ENCODE measurements at places on chromosomes 11 and 22.

GRCh38 chr22:22025320-22026156 lies 43.0 kb upstream of the TOP3B start:
- no peak for DNase-seq

DNA sequence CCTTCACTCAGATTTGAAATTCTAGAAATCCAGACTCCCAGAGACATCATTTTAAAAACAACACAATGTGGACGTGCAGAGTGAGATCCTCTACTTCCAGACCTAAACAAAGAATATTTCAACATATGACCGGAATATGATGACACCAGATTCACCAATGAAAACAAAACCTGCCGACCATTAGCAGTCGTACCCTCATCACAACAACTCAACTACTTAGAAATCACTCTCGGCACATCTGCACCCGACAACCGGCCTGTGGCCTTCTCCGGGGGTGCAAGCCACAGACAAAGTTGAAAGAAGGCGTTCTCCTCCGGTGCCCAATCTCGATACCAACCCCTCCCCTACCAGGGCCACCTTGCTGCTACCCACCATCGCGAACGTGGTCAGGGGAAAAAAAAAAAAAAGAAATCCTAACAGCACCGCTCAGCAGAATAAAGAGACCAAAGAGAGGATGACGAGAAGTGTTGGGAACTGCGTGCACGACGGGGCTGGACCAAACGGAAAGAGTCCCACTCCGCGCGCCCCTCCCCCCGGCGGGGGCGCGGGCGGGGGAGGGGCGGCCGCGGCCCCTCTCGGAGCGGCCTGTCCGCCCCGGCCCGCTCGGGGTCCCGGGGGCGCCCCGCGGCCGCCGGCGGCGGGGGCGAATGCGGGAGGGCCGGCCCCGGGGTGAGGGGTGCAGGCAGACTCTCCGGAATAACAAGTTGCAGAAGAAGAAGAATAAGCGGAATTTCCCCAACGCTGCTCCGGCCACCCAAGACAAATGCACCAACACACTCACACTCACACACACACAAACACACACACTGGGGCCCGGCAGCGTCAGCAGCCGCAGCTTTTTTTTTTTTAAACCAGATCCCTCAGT lies 1.7 kb downstream of the PHF21A start:
- peak; percentile 69 for DNase-seq

DNA sequence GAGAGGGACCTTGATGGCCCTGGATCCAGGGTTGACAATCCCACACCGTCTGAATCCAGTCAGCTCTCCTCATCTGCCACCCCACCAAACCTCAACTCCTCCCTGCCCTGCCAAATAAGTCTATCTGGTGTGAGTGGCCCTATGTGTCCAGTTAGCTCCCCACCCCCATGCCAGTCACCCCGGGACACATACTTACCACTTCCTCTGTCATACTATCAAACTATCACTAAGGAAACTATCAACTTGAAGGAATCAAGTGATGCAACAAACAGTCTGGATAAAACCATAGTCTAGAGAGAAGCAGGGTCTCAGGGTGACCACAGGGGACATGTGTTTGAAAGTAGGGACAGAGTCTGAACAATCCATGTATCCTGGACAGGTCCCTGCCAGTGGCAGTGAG lies 13.2 kb upstream of the CSF2RB start:
- DNase-seq, result no peak

DNA sequence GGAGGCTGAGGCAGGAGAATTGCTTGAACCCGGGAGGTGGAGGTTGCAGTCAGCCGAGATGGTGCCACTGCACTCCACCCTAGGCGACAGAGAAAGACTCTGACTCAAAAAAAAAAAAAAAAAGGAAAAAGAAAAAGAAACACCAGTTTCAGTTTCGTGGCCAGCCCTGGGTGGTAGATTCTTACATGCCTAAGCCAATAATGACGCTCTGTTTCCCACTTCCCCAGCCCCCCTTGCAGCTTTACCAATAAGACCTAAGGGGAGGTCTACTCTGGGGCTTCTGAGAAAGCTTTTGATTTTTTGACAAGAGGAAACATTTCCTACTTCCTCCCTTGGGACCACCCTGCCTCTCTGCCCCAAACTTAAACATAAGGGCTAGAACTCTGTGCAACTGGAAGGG lies 30.0 kb upstream of the PTPRJ start:
- DNase-seq, result no peak

- DNase-seq, result no peak
These were observed 457.3 kb downstream of the TBC1D22A start for GRCh38 chr22:47219789-47220188.

DNA sequence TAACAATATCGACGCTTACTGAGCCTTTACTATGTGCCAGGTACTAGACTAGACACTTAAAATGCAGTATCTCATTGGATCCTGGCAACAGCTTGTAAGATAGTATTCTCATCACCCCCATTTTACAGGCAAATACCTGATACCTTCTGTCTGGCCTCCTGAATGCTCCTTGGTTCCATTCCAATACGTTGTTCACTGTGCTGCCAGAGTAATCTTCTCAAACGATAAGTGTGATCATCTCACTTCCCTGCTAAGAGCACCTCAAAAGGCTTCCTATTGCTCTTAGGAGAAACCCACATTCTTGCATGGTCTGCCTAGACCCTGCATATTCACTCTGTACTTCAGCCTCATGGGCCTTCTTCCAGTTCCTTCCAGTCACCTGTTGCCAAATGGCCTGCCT lies 1.3 kb upstream of the NRIP3 start:
- peak; percentile 57 for DNase-seq

DNA sequence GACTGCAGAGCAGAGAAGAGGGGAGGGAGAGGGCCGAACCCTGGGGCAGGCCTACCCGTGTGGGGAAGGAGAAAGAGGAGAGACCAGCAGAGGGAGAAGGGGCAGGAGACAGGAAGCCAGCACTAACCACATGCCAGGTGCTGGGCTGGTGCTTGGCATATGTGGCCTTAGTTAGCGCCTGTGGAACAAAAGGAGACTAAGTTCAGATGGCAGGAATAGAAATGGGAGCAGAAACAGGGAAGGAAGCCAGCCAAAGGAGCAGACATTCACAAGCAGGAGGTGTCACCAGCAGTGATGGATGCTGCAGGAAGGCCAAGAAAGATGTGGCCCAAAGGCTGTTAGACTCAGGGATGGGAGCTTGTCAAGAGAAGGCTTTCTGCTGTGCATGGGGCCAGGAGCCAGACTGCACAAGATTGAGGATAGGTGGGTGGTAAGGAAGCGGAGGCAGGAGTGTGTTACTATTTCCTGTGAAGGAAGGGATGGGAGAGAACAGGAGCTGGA lies 26.7 kb downstream of the TREH start:
- DNase-seq, result peak; percentile 96

DNA sequence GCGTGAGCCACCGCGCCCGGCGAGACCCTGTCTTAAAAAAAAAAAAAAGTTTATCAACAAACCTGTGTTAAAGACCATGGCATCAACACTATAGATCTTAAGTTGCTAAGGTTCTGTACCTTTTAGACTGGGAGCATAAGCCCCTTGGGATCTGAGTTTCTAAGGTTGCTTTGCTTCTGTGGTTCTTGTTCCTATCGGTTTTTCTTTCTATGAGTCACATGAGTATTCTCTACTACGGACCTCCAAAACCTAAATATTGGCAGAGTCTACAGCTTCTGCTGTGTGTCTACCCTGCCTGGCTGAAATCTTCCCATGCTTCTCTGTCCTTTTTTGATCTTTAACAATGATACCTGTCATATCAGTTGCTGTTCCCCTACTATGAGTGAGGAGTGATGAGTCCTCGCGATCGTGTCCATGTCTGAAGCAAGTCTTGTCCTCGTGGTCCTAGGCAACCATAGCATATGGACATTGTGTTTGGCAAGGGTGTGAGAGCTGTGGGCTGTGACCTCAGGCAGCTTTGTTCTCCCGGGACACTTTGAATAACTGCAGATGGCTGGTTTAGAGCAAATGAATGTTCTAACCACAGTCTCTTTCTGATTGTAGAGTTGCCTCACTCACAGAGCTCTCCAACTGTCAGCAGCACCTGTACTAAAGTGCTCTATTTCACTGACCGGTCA lies 9.0 kb upstream of the DLAT start:
- no peak for DNase-seq

DNA sequence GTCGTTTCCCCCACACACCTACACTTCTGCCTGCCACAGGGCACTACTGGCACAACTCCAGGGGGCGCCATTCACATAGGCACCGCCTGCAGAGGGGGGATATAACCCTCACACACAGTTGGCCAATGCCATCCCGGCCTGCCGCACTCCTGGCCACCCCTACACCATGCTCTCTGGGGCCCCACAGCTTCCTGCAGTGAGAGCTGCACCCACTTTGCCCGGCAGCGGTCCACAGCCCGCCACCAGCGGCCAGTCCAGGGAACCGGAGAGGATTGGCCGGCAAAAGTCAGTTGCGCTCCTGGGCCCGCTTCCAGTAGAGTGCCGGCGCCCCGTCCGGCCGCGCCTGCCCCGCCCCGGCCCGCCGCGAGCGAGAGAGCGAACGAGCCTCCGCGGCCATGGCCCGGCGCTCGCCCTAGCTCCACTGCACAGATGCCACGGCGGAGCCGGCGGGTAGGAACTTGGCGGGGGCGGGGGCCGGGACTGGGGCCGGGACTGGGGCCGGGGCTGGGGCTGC lies 25.6 kb upstream of the SUSD2 start:
- DNase-seq, result peak; percentile 55

DNA sequence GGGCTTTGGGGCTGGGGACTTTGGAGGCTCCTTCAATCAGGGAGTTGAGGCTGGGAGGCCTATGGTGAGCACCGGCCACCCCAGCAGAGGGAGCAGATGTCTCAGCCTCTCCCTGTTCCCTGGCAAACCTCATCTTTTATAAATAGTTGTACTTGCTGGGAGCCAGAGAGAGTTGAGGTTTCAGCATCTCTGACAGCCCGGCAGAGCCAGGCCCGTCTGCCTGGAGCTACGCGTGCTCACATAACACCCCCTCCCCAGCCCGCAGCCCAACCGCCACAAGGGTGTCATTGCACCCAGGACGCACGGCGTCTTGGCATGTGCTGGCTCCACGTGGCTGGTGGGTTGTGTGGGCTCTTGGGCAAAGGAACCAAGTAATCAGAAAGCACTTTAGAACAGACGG lies 127.1 kb downstream of the CHST1 start:
- DNase-seq, result peak; percentile 68

- no peak for DNase-seq
These were observed 45.7 kb upstream of the TUB start for GRCh38 chr11:8035200-8035855.

GRCh38 chr22:43388420-43388851 lies 23.4 kb upstream of the MPPED1 start:
- peak; percentile 58 for DNase-seq

GRCh38 chr11:79195209-79195608 lies 245.6 kb downstream of the TENM4 start:
- DNase-seq, result no peak

DNA sequence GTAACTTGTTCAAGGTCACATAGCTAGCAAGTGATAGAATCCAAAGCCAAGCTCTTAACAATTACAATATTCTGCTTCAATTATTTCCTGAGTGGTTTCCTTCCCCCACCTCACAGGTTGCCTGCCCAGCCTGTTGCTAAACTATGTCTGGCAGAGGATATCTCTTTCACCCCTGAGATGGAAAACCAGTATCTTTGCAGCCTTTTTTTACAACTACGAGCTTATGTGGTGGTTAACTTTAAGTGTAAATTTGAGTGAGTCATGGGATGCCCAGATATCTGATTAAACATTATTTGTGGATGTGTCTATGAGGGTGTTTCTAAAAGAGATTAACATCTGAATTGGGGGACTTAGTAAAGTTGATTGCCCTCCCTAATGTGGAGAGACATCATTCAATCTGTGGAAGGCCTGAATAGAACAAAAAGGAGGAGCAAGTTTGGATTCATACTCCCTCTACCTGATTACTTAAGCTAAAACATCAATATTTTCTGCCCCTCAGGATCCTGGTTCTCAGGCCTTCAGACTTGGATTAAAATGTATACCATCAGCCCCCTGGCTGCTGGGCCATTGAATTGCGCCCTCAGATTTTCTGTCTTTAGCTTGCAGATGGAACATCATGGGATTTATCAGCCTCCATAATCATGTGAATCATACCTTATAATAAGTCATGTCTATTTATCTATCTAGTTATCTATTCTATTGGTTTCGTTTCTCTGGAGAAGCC lies 911.9 kb downstream of the METTL15 start:
- DNase-seq, result no peak

DNA sequence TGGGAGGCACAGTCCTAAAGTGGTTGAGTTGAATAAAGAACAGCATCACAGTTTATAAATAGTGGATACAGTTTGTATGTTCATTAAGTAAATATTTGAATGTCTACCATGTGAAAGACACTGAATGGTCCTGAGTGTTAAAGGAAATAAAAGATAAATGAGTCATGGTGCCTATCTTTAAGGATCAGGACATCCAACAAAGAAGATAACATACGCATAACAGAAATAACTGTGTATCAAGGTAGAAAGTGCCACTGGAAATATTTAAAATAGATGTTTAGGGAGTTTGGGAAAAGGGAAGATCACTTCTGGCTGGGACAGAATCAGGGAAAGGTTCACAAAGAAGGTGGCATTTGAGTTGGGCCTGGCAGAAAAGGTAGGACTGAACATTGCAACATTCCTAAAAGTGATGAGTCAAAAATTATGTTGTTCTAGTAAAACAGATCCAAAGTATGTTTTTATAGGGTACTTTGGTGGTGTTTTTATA lies 41.5 kb downstream of the CSTPP1 start:
- DNase-seq, result no peak

GRCh38 chr22:29480512-29481264 lies 670 bp downstream of the NEFH start:
- DNase-seq, result peak; percentile 77

- no peak for DNase-seq
These were observed 161.5 kb downstream of the WNT11 start for GRCh38 chr11:76044750-76045320.

GRCh38 chr22:28141614-28142013 lies 222.6 kb upstream of the PITPNB start:
- DNase-seq, result no peak

- peak; percentile 72 for DNase-seq
These were observed 33.4 kb downstream of the MICAL3 start for GRCh38 chr22:17990942-17991341.

GRCh38 chr11:133897331-133897650 lies 52.0 kb upstream of the SPATA19 start:
- DNase-seq, result no peak

DNA sequence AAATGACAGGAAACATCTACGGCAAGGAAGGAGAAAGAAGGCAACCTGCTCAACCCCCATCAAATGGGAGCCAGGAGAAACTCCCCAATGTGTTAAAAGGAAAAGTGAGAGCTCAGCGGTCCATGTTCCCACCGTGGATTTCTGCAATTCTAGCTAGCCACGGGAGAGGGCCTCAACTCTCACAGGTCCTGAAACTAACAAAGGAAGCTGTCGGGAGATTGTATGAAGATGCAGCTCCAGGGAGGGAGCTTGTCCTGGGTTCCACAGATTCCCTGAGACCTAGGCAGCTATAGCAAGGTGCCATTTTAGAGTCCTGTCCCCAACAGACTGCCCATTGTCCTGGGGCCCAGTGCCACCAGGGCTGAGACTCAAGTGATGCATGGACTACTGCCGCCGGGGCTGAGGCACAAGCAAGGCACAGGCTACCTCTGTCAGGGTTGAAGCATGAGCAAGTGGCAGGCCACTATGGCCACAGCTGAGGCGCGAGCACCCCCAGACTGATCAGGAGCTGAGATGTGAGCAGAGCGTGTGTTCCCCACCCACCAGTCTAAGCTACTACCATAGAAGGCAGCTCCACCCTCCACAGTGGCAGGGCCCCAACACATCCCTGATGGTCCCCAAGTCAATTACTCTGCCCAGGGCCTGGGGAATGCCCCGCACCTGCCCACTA lies 31.3 kb downstream of the RSF1 start:
- no peak for DNase-seq

- DNase-seq, result no peak
These were observed 309.4 kb upstream of the ZC3H12C start for GRCh38 chr11:109783840-109784239.

GRCh38 chr11:111230122-111230465 lies 15.4 kb upstream of the POU2AF2 start:
- no peak for DNase-seq
